ENCODE measurements at places on chromosomes 11 and 22.

DNA sequence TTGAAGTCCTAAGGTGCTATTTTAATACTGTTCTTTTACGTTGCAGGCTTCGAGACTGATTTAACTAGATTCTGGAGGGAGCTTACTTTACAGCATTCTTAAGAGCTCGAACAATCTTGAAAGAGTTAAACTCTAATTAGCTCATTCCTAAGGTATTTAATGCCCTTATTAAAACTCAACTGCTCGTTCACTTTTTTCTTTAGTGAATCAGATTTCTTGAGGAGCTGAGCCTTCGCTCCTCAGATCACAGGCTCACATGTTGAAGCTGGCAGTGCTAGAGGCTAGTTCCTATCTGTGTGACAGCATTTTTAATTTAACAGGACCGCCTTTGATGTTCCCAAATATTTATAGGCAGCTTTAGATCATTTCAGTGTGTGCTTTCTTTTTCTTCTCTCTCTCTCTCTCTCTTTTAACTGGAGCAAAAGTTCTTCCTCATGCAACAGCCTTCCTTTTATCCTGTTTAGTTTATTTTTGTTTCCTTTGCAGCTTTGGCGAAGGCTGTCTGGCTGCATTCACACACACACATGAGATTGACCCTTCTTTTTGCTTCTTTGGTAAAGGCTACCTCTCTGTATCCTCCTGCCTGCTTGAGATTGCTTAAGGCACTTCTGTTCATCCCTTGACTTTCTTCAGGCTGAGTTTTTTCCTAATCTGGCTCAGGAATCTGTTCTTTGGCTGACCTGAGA, 21.0 kb downstream of the ZNRF3 start:
- no peak for DNase-seq

GRCh38 chr11:66432597-66432996, 6.1 kb downstream of the MRPL11 start:
- no peak for DNase-seq

GRCh38 chr22:19495562-19496323, 16.0 kb downstream of the CDC45 start:
- no peak for DNase-seq

- DNase-seq: no peak
Measured at GRCh38 chr11:14042686-14043465, 80.4 kb downstream of the SPON1 start.

DNA sequence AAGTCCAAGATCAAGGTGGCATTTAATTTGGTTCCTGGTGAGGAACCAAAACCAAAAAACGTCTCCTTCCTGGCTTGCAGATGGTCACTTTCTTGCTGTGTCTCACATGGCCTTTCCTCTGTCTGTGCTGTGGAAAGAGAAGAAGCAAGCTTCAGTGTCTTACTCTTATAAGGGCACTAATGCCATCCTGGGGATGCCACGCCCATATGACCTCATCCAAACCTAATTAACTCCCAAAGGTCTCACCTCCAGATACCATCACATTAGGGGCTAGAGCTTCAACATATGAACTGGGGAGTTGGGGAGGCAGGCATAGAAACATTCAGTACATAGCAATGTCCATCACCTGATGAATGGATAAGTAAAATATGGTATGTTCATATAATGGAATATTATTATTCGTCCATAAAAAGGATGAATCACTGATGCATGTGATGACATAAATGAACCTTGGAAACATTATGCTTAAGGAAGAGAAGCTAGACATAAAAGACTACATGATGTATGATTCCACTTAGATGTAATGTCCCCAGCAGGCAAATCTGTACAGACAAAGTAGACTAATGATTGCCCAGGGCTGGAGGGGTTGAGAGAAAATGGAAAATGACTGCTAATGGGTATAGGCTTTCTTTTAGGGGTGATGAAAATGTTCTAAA, 78.6 kb upstream of the B3GNT6 start:
- DNase-seq: no peak

GRCh38 chr22:50528682-50529415, 963 bp downstream of the TYMP start:
- DNase-seq: no peak
